ENCODE measurements at places on chromosomes 13 and 19.

- DNase-seq, result no peak
These were observed 144.9 kb downstream of the KLF12 start for GRCh38 chr13:73989244-73989843.

DNA sequence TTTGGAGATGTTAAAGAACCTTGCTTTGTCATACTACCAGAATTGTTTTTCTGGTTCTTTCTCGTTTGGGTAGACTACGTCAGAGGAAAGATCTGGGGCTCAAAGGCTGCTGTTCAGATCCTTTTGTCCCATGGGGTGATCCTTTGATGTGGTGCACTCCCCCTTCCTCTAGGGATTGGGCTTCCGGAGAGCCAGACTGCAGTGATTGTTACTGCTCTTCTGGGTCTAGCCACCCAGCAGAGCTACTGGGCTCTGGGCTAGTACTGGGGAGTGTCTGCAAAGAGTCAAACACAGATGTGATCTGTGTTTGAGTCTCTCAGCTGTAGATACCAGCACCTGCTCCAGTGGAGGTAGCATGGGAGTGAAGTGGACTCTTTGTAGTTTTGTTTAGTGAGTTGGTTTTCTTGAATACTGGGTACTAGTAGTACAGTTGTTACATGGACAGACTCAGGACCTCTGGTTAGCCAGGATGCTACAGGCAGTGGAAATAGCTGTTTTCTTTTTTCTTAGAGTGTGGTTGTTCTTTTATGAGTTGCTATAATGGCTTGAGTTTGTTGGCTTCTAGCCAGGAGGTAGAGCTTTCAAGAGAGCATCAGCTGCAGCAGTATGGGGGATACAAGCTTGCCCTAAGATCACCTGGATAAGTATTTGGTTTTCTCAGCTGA is 34.4 kb downstream of the DNAJC15 start:
- no peak for DNase-seq

DNA sequence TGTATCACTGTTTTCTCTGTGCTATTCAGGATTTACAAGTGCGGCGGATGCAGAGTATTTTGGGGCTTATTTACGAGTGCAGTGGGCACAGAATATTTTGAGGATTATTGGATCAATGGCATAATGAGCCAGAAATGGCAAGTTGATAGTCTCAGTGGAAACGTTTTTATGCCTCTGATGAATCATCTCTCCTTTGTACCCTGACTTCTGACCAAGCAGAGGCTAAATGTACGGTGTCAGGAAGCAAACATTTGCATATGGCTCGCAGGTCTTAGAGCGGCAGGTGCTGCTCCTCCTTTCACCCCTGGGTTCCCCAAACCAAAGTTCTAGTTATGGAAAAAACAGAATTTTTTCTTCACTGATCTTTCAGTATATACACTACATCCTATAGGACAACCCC is 94.5 kb downstream of the LIG4 start:
- no peak for DNase-seq

DNA sequence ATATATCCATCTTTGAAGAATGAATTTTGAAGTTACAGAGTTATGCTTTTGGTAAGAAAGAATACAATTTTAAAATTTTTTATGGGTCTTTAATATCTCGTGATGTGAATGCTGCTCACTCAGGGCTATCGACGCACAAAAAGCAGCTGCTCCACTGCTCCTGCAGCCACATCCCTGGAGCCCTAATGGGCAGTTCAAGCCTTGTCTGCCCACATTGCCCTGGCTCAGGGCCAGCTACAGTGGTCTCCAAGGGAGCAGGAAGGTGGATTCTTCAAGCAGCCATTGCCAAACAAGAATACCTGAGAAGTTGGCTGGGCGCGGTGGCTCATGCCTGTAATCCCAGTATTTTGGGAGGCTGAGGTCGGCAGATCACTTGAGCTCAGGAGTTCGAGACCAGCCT is 85.8 kb downstream of the IPO5 start:
- DNase-seq, result no peak

DNA sequence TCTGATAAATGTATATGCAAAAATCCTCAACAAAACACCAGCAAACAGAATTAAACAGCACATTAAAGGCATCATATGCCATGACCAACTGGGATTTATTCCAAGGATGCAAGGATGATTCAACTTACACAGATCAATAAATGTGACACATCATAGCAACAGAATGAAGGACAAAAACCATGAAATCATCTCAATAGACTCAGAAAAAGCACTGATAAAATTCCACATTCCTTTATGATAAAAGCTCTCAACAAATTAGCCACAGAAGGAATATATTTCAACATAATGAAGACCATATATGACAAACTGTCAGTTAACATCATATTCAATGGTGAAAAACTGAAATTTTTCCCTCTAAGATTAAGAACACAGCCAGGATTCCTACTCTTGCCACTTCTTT is 691.6 kb downstream of the DIAPH3 start:
- DNase-seq, result no peak

DNA sequence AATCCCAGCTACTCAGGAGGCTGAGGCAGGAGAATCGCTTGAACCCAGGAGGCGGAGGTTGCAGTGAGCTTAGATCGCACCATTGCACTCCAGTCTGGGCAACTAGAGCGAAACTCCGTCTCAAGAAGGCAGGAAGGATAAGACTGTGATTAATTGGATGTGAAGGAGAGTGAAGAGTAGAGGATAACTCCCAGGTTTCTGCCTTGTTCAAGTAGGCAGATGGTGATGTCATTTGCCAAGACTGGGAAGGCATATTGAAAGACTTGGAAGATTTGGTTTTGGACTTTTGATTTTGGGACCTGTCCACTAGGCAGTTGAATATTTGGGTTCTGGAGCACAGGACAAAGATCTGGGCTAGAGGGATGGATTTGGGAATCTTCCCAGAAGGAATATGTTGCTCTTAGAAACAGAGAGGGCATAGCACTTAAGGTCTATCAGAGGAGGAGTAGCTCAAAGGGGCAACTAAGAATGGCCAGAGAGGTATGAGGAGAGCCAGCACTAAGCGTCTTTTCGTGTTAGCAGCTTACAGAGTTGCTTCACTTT is 20.0 kb downstream of the GARRE1 start:
- DNase-seq, result no peak

DNA sequence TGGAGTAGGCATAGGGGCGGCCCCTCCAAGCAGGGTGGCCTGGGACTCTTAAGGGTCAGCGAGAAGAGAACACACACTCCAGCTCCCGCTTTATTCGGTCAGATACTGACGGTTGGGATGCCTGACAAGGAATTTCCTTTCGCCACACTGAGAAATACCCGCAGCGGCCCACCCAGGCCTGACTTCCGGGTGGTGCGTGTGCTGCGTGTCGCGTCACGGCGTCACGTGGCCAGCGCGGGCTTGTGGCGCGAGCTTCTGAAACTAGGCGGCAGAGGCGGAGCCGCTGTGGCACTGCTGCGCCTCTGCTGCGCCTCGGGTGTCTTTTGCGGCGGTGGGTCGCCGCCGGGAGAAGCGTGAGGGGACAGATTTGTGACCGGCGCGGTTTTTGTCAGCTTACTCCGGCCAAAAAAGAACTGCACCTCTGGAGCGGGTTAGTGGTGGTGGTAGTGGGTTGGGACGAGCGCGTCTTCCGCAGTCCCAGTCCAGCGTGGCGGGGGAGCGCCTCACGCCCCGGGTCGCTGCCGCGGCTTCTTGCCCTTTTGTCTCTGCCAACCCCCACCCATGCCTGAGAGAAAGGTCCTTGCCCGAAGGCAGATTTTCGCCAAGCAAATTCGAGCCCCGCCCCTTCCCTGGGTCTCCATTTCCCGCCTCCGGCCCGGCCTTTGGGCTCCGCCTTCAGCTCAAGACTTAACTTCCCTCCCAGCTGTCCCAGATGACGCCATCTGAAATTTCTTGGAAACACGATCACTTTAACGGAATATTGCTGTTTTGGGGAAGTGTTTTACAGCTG is at the start of the genes BRCA2 and ZAR1L:
Gene BRCA2 (plus strand): TSS at position 271 of the 790 bp plus-strand sequence. CDS start 953 bp downstream, outside the sequence.
Gene ZAR1L (minus strand): TSS at position 126 of the 790 bp plus-strand sequence. CDS start 3,438 bp downstream, outside the sequence.
- peak; percentile 88 for DNase-seq

DNA sequence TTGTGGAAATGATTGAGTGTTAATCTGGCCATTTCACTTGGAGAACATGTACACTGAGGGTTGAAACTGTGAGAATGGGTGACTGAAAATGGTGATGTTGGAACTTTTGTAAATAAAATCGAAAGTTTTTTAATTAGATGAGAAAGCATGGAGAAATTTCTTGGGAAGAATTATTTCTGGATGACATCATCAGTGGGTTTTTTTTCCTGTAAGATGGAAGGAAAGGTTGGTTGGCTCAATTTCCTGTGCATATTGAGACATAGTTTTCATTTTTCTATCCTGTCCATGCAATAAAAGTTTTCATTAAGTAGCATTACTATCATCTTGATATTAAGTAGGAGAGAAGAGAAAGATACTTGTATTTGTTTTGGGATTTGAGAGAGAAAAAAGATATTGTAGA is 120.6 kb upstream of the HTR2A start:
- DNase-seq, result no peak

- DNase-seq, result no peak
These were observed 170.0 kb downstream of the TNFSF13B start for GRCh38 chr13:108439556-108439955.

- DNase-seq, result no peak
These were observed 64.9 kb downstream of the DNAJC3 start for GRCh38 chr13:95741584-95742563.

- no peak for DNase-seq
These were observed 350.7 kb downstream of the LMO7 start for GRCh38 chr13:75986818-75987217.

DNA sequence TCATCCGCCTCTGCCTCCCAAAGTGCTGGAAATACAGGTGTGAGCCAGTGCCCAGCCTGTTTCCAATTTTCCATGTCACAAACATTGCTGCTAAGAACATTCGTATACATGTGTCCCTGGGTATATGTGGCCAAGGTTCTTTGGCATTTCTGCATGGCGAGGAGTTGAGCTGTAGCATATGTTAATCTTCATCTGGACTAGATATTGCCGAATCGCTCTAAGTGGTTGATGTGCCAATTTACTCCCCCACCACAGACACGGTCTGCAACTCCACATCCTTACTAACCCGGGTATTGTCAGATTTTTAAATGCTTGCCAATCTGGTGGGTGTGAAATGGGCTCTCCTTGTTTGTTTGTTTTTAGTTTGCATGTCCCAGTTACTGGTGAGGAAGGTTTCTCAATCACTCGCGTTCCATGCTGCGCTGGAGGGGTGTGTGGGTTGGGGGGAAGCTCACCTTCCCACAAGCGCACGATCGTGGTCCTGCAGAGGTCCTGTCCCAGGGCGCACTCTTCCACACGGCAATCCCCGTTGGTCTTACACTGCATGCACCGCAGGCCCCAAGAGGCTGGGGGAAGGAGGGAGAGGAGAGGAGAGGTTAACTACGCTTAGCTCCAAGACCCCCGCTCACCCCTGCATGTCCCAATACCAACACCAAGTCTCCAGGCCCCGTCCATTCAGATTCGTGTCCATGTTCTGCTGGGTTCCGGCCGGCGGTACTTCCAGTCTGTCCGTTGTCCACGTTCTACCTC is 2.7 kb downstream of the PLAUR start:
- DNase-seq, result no peak

- DNase-seq, result no peak
These were observed 818.6 kb downstream of the SLITRK6 start for GRCh38 chr13:84980571-84980970.

DNA sequence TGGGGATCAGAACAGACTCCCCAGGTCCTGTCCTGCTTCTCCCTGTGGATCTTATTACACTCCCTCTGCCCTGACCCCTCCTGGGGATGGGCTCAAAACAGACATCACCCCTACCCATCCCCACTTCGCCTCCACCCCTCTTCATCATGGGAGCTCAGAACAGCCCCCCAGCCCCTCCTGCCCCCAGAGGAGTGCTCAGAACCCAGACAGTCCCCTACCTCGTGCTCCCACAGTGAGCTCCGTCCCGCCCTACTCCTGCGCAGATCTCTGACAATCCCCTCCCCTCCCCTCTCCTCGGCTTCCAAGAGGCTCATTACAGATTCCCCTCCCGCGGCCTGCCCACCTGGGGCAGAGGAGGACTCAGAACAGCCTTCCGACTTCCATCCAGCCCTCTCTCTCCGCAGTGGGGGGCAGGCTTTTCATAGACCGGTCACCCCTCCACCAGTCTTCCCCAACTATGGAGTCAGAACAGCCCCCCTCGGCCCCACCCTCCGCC is 6.1 kb downstream of the NXNL1 start:
- no peak for DNase-seq

- DNase-seq, result no peak
These were observed 178.2 kb downstream of the NDFIP2 start for GRCh38 chr13:79659121-79659521.

DNA sequence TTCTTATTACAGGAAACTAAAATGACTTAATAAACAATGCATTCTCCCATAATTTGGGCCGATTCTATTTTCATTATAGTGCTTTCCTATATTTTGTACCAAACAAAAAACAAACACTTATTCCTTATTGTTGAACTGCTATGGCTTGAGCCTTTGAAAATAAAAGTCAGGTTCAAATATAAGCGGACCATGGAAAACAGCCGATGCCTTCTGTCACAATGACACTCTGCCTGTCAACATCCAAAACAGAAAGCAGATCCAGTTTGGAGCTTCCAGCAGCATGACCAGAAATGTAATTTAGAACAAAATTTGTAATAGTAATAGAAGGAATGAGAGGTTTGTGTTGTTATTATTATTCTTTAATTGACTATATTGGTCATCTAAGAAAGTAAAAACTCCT is 194.5 kb downstream of the LHFPL6 start:
- no peak for DNase-seq

DNA sequence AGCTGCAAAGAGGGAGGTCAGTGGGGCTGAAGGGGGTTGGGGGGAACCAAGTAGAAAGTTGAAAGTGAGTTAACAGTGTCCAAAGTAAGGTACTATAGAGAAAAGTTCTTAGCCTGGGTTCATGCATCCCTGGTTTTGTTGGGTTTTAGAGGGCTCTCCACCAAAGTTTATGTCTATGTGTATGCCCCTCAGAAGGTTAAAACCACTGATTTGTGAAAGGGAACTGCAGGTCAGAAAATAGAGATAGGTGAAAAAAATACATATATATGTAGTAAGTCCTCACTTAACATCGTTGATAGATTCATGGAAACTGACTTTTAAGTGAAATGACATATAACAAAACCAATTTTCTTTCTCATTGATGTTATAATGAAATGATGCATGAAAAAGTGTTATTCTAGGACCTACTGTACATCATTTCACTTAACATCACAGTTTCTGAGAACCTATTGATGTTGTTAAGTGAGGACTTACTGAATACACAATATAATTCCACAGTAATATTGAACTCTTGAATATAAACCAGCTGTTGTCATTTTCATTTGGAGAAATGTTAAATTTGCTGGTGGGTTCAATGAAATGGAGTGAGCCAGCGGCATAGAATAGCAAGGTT is 9.6 kb downstream of the DGKH start:
- DNase-seq, result no peak

- DNase-seq, result no peak
These were observed 59.2 kb downstream of the GJA3 start for GRCh38 chr13:20101467-20102316.
